ENCODE measurements at places on chromosomes 7 and 10.

- DNase-seq: no peak
Measured at GRCh38 chr10:50861370-50861769, 24.1 kb downstream of the A1CF start.

- no peak for DNase-seq
Measured at GRCh38 chr7:34759477-34760125, 101.6 kb downstream of the NPSR1 start.

GRCh38 chr10:121804460-121804859 is 123.4 kb downstream of the ATE1 start:
- no peak for DNase-seq

DNA sequence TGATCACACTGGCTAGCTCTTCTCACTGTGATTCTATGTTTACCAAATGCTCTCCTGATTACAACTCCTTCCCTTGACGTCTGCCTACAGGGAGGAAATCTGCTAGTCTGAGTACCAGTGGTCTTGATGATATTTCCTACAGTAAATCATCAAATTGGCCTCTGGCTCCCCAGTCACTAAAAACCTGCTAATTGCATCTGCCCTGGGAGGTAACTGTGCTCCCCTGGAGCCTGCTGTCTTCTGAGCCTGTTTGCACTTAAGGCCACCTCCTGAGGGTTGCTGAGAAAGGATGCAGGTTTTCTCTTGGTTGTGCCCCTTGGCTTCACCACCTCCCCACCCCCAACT is 56.0 kb downstream of the ELMO1 start:
- DNase-seq: no peak

DNA sequence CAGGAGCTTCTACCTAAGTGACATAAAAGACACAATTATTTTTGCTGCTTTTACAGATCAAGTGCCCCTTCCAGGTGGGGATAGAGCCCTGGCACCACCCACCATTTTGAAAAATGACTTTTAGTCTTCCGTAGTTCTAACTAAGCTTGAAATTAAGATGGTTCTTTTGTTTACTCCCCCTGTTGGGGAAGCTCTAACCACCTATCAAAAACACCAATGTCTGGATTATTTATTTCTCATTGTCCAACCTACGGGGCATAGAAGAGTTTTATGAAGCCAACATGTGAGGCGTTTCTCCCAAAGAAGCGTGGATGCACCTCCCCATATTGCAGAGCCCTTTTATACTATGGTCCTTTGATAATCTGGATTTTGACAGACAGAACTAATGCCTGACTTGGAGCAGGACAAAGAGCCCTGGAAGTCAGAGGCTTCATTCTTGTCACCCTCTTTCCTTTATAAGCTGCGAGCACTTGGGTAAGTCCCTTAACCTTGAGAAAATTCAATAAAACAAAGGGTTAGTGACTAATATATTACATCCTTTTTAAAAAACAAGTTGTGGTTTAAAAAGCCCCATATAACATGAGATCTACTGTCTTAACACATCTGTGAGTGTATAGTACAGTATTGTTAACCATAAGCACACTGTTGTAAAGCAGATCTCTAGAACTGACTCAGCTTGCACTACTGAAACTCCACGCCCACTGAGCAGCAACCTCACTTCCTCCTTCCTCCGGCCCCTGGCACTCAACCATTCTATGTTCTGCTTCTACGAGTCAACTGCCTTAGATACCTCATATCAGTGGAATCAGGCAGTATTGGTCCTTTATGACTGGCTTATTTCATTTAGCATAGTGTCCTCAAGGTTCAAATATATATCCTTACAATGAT is 67.5 kb downstream of the ATXN7L1 start:
- DNase-seq: no peak

DNA sequence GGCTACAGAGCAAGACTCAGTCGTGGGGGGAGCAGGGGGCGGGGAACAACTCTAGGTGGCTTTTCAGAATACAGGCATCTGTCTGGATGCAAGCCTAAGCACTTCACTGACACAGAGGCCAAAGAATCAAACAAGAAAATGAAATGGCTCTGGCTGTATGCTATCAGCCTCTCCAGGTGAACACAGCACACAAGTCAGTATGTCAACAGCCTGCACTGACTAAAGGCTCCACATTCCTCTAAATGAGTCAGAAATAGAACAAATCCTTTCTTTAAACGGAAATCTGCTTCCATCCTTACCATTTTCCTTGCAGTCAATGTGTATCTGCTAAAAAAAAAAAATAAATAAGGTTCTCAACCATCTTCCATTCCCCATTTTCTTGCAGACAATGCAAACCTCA is 88.3 kb downstream of the ARMH3 start:
- no peak for DNase-seq

GRCh38 chr7:103704701-103705100 is 258.7 kb upstream of the SLC26A5 start:
- DNase-seq: no peak

DNA sequence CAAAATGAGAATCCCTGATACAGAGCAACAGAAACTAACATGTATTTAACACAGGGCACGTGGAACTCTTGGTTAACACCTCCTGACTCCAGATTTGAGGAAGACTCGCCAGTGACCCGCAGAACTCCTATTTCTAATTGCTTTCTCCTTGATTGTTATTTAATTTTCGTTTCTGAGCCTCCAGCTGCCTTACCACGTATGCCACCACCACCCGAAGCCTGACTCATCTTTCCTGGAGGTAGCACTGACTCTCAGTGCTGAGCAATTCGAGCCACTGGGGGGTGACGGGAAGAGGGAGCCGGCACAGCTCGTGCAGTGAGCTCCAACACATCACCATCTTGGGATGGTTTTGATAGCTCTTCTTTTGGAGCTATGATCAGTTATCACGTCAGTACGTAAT is 273.9 kb upstream of the MGMT start:
- no peak for DNase-seq

DNA sequence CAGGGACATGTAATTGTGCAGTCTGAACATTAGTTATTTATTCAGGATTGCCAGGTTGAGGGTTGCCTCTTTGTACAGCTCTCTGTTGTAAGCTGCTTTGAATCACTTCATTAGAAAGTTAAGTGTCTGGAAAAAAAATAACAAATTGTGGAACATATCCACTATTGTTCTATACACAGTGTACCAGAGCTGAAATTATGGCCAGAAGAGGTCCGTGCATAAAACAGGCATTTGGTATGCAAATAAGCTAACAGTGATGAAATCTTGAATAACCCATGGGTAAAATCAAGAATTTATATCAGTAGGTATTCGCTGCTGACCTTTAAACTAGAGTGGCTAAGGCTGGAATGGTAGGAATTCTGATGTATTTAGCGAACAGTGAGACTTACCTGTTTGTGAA is 152.1 kb downstream of the LHFPL3 start:
- no peak for DNase-seq
